ENCODE measurements at places on chromosomes 3 and 15.

GRCh38 chr15:94135486-94136147, 95.7 kb upstream of the MCTP2 start:
- no peak for DNase-seq

DNA sequence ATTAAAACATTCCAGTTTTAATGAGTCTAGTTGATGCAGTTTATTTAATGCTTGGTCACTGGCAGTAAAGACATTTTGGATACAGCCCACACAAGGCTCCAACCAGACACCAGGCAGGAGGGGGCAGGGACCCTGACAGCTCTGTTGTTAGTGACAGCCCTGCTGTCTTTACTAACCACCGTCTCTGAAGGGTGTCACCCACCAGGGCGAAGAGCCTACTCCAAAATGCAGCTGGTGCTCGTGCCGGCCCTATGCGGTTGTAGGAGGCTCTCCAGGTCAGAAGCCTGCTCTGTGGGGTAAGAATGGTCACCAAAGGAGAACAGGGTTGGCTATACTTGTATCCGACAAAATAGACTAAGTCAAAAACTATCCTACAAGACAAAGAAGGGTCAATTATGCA, 132.2 kb downstream of the ATP10A start:
- DNase-seq = no peak

DNA sequence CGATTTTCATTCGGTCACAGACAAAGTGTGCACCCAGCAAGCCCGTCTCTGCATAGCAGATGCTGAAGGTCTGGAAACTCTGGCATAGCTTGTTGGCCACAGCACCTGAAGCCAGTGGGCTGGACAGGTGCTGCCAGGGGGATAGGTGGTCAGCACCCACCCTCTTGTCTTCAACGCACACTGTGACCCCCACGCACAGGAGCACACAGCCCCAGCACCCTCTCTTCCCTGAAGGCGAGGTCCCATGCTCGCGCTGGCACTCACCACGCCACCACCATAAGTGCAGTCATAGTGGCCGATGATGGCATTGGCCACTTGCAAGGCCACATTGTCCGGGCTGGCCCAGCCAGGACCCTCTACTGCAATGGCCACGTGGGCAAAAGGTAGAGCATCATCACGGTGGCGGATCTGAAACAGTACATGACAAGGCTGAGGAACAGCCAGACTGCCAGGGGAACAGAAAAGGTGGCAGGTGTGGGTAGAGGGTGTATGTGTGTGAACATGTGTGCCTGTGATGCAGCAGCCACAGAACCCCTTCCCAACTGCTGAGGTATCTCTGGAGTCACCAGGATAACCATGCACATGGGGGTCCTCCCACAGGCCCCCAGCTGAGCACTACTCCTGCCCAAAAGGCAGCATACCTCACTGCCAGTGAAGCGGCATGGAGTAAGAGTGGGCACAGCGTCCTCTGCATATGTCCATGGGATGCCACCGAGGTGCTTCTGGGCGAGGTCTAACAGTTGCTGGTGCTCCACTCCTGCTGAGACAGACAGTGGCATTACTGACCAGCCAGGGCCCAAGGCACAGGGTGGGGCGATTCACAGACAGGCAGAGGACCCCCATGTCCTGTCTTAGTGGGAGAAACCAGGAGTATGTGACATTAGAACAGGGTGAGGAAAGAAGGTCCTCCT, 5.8 kb upstream of the COL7A1 start:
- no peak for DNase-seq

GRCh38 chr3:52431459-52432223, 13.3 kb downstream of the SEMA3G start:
- DNase-seq = no peak

DNA sequence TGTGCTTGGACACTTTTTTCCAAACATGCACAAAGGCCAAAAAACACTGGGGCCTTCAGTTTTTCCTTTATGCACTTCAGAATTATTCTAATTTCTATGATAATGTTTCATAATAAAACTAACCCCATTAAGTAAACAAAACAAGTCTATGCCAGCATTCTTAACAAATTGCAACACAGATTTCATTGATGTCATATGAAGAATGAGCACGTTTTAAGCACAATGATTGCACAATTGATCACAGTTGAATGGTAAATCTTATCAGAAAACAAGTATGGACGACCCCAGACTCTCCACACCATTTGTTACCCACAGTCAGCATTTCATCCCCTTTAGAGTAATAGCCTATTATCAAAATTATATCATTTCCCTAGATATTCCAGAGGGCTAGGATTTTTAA, 46.7 kb upstream of the PROK2 start:
- no peak for DNase-seq

DNA sequence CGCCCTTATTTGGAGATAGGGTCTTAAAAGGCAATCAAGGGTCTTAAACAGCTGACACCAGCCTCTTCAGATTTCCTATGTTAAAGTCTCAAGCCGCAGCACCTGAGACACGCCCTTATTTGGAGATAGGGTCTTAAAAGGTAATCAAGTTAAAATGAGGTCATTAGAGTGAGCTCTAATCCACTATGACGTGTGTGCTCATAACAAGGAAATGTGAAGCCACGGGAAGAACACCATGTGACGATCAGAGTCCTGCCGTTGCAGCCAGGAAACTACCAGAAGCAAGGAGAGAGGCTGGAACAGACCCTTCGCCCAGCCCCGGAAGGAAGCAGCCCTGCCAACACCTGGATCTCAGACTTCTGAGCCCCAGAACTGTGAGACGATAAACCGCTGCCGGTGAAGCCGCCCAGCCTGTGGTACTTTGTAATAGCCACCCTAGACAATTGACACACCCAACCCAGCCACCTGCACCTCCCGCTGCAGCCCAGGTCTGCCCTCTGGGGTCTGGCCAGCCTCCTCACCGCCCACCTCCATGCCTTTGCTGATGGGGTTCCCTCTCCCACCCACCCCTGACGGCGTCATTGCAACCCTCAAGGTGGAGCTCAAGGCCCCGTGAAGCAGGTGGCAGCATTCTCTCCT, 137.9 kb downstream of the MEGF11 start:
- no peak for DNase-seq

GRCh38 chr3:195017151-195017550, 253.8 kb downstream of the XXYLT1 start:
- no peak for DNase-seq

DNA sequence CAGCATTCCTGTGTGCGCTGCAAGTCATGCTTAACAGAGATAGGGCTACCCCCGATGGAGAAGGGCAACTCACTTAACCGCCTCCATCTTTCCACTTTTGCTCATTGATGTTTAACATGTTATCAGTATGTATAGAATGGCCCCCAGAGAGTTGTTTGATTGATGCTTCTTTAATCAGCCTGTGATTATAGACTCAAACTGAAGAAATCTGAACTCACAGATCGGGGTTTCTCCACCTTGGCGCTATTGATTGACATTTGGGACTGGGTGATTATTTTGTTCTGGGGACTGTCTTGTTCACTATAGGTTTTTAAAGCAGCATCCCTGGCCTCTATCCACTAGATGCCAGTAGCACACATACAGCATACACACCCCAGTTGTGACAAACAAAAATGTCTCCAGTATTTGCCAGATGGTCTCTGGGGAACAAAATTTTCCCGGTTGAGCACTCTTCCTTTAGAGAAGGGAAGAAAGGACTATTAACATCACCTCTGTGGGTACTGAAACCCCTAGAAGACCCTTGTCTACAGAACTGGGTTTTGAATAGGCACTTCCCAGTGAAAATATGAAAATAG, 54.4 kb downstream of the LARS2 start:
- no peak for DNase-seq

Measured in GM04503 (cell line).